ENCODE measurements at places on chromosomes 7 and 10. TPM values are rescaled to one million over a fixed set of nuclear protein-coding genes. Genes with fewer than 3 reads are reported as not detected.

AKR1B15 gene
- not detected for total RNA-seq

SAMD8 gene
- total RNA-seq: 71.5 TPM

CFAP58 gene
- total RNA-seq: 0.25 TPM

UCN3 gene
- total RNA-seq: not detected

SPAM1 gene
- not detected for total RNA-seq

GOLGA7B gene
- total RNA-seq: 17.7 TPM

ZNF804B gene
- 4.7 TPM for total RNA-seq

NACAD gene
- 8.9 TPM for total RNA-seq
